ENCODE measurements at places on chromosomes 7 and 10.

- DNase-seq = no peak
Measured at GRCh38 chr10:31460242-31460641, 141.2 kb downstream of the ZEB1 start.

GRCh38 chr10:71382757-71383156, 14.0 kb upstream of the CDH23 start:
- DNase-seq = no peak

- no peak for DNase-seq
Measured at GRCh38 chr10:71244431-71245419, 32.4 kb downstream of the UNC5B start.

DNA sequence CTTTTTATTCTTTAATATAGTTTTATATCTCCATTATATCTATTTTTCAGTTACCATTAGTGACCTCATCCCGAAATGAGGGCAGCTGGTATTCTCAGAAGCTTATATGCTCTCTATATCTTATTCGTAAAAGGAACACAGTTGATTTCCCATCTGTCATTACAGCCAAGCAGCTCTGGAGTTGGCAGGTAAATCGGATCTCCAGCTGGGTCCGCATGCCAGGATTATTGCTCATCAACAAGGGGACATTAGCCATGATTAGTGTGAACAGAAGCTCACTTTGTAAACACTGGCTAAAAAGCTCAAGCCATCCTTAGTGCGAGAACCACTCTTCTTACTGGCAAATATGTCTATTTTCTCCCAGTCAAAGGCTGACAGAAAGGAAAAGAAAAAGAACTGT, 180.3 kb downstream of the NPSR1 start:
- DNase-seq = no peak
